T-helper 17 cell (primary cell): ENCODE measurements at places on chromosomes 4 and X.

- DNase-seq: no peak
Measured at GRCh38 chr4:55256787-55257186, 89.3 kb upstream of the SRD5A3 start.

DNA sequence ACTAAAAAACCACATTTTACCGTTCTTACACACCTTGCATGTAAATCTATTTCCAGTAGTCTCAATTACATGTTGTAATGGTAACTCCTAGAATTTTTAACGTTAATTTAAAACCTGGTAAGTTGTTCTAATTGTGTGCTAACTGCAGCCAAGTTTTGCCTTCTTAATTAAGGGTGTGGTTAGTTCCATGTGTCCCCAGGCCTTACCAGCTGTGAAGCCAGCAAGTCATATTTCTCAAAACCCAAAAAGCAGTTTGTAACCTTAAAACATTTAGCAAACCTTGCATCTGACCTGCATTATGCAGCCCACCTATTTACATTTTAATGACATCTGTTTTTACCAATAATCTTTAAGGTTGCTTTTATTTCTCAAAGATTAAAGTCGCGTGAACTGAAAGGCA, 18.4 kb upstream of the FAM47E start:
- no peak for DNase-seq

GRCh38 chr4:185782523-185782922, 29.5 kb downstream of the SORBS2 start:
- DNase-seq: no peak

- no peak for DNase-seq
Measured at GRCh38 chrX:8179656-8180055, 8.6 kb upstream of the VCX2 start.

- no peak for DNase-seq
Measured at GRCh38 chr4:140331245-140331644, 42.2 kb upstream of the SCOC start.

GRCh38 chr4:20433097-20433705, 181.5 kb downstream of the SLIT2 start:
- no peak for DNase-seq

DNA sequence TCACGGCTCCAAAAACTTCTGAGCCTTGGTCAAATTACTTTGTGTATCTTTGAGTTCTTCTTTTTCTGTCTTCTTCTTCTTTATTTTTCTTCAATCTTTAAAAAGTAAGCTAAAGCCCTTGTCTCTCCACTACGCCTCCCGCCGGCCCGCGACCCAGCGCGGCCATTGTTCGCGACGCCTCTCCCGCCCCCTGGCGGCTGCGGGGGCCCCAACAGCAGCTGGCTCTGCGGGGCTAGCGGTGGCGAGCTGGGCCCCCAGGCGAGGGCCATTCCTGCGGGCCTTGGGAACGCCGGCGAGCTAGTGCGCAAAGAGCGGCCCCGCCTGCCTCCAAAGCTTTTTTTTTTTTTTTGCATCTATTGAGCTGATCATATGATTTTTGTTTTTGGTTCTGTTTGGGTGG, 119.1 kb downstream of the TGIF2LX start:
- DNase-seq: no peak

DNA sequence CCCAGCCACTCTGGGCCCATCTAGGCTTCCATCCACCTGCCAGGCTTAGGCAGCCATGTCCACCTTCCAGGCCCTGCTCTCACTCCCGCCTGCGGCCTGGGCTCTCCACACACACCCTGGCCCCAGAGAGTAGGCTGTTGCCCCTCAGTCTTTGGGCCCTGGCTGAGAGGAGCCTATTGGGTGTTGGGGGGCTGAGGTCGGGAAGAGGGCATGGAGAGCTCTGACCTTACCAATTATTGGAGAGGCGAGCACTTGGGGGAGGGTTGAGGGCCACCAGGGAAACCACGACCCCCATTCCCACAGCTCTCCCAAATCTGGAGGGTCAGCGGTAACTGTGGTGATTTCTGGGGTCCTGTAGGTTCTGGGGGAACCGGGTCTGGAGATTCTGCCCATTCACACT, 38.2 kb downstream of the HTRA3 start:
- DNase-seq: no peak

DNA sequence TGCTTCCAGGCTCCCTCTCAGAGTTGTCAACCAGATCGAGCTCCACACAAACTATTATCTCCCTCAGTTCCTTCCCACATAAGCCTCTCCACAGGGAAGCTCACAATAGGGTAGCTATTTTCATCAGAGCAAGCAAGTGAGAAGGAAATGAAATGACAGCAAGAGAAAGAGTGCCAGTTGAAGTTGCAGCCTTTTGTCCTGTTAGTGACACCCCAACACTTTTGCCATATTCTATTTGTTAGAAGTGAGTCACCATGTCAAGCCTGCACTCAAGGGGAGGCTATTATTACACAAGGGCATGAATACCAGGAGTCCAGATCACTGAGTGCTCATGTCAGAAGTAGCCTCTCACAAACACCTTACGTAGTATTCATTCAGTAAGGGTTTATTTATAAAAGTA, 266.3 kb upstream of the NOCT start:
- no peak for DNase-seq

DNA sequence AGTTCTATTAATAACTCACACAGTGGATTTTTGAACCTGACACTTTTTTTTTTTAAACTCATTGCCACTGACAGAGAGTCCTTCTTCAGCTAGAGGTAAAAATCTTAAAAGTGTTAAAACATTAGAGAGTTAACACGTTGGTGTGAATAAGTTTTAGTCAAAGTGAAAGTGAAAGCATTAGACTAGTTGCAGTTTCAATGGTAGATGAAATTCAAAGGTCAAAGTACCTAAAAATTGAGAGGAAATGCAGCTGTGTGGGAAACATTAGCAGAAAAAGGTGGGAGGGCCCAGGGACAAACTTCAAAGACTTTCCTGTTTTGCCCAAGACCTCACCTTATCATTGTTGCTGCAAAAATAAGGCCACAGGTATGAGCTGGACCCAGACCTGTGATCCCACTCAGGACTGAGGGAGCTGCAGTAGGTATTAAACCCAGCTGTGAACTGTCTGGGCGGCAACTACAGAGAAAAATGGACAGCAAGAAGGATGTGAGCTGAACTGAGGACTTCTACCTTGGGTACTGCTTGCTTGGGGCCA, 17.6 kb upstream of the GABRA4 start:
- DNase-seq: no peak

DNA sequence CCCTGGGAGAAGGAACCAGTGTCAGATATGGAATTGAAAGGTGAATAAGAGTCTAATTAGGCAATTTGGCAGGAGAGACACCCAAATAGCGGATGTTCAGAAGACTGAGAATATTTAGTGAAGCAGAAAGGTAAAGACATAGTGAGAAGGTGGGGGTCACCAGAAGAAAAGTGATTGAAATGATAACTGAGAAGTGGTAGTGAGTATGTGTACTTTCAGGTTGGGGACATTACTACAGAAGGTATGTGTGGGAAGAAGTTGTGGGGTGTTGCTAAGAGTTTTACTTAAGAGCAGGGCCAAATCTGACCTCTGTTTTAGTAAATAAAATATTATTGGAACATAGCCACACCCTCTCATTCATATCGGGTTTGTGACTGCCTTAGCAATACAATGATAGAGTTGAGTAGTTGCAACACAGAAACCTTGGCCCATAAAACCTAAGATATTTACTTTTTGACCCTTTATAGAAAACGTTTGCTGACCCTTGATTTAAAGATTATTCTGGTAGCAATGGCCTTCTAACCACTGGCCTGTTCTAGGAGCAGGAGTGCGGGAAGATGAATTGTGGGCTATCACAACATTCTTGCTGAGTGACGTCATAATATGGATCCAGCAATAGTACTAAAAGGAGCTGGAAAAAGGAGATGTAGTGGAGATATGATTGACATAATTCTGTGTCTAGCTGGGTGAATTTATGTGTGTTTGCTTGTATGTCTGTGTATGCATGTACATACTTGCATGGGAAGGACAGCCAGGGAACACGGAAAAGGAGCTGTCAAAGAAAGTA, 115.3 kb downstream of the HS3ST1 start:
- DNase-seq: no peak

DNA sequence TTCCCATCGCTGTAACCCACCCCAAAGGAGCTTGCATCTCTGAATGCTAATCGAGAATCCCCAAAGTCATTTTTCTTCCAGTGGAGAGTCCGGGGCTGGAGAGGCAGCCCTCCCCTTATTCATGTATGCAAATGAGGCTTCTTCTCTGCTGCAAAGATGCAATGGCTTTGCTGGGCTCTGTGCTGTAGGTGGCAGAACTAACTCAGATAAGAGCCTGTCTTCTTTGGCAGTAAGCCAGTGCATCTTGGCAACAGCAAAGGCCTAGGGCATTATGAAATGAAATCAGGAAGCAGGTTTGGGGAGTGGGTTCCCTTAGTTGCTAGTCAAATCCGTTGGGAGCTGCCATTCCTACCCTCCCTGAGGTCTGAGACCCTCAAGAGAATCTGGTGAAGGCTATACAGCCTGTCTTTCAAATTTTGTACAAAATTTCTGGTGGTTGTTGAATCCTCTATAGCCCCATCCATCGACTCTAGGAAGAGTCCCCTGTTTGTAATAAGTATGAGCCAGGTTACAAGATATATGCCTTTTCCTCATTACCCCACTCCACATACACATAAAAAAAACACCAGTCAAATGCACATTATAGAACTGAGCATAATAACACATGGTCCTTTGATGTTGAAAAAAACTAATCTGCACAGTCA, 290.6 kb upstream of the TAPT1 start:
- no peak for DNase-seq

- DNase-seq: no peak
Measured at GRCh38 chr4:81490403-81491160, 18.9 kb upstream of the RASGEF1B start.
